ENCODE measurements at places on chromosomes 4 and X. TPM values are rescaled to one million over a fixed set of nuclear protein-coding genes. Genes with fewer than 3 reads are reported as not detected.

PIR gene
- 127 TPM for total RNA-seq

GPAT3 gene
- total RNA-seq, result 6.7 TPM

TKTL2 gene
- not detected for total RNA-seq

SRPX gene
- 108 TPM for total RNA-seq

CT47B1 gene
- total RNA-seq, result not detected

TCP11X2 gene
- total RNA-seq, result not detected

GPR34 gene
- not detected for total RNA-seq

CHRDL1 gene
- total RNA-seq, result not detected

TKTL1 gene
- not detected for total RNA-seq

ALB gene
- not detected for total RNA-seq

CENPVL1 gene
- total RNA-seq, result not detected

F8 gene
- 3.1 TPM for total RNA-seq

IL2RG gene
- total RNA-seq, result not detected

VSIG4 gene
- not detected for total RNA-seq

GNRHR gene
- total RNA-seq, result not detected

GIMD1 gene
- not detected for total RNA-seq

GYPE gene
- total RNA-seq, result 0.19 TPM

TLR1 gene
- total RNA-seq, result 4.6 TPM

GPRASP2 gene
- 13.1 TPM for total RNA-seq

UGT2B11 gene
- total RNA-seq, result not detected

GYPA gene
- not detected for total RNA-seq

PNPLA4 gene
- 10.8 TPM for total RNA-seq

NOP14 gene
- 46.0 TPM for total RNA-seq

HTR2C gene
- total RNA-seq, result not detected

COX7B gene
- total RNA-seq, result 282 TPM

EPGN gene
- 0.29 TPM for total RNA-seq

SLC6A14 gene
- not detected for total RNA-seq

HHIP gene
- total RNA-seq, result 854 TPM

ATOH1 gene
- total RNA-seq, result not detected

SEC24B gene
- 27.8 TPM for total RNA-seq

KCTD8 gene
- total RNA-seq, result 2.8 TPM

SLC25A43 gene
- 20.5 TPM for total RNA-seq

CYTL1 gene
- total RNA-seq, result 101 TPM

CXCL9 gene
- not detected for total RNA-seq

GYG2 gene
- total RNA-seq, result under 0.01 TPM

TET2 gene
- 22.9 TPM for total RNA-seq

NHS gene
- 0.67 TPM for total RNA-seq

FDCSP gene
- not detected for total RNA-seq

PNCK gene
- not detected for total RNA-seq

SMIM10L2A gene
- 1.3 TPM for total RNA-seq

HSD17B13 gene
- not detected for total RNA-seq

MAGEA4 gene
- not detected for total RNA-seq

FGF2 gene
- 36.6 TPM for total RNA-seq

USP9X gene
- total RNA-seq, result 107 TPM

LSM6 gene
- 19.9 TPM for total RNA-seq

GABRB1 gene
- not detected for total RNA-seq

F8A2 gene
- not detected for total RNA-seq

L1CAM gene
- 0.19 TPM for total RNA-seq

ARHGAP6 gene
- 1.3 TPM for total RNA-seq

C4orf17 gene
- total RNA-seq, result not detected

PASD1 gene
- total RNA-seq, result not detected

TSPAN7 gene
- 9.6 TPM for total RNA-seq

MAGED1 gene
- total RNA-seq, result 261 TPM

BEX4 gene
- 15.7 TPM for total RNA-seq

GLOD5 gene
- not detected for total RNA-seq

SSX3 gene
- total RNA-seq, result not detected

All from vein endothelial cell (primary cell).